Stimulated activated CD4-positive, alpha-beta T cell treated with anti-CD3 and anti-CD28 coated beads, Interleukin-4, amount 100 ng/mL, for 48 hours (primary cell): ENCODE measurements at places on chromosomes 11 and 22.

DNA sequence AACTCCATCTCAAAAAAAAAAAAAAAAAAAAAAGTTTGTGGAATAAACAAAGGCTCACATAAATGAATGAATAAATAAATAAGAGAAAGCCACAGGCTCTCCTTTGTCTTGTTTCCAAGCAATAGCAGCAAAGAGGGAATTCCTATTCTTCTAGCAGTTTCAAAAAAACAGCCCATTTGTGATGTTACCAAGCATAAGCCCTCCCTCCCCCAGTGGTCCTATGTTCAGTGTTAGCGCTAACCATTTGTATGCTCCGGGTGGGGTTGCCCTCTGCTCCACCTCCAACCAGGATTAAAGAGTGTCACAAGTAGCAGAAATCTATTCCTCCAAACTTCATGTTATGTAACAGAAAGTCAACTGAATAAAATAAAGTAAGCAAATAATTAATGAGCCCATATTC, 1215.0 kb upstream of the TENM4 start:
- no peak for DNase-seq

DNA sequence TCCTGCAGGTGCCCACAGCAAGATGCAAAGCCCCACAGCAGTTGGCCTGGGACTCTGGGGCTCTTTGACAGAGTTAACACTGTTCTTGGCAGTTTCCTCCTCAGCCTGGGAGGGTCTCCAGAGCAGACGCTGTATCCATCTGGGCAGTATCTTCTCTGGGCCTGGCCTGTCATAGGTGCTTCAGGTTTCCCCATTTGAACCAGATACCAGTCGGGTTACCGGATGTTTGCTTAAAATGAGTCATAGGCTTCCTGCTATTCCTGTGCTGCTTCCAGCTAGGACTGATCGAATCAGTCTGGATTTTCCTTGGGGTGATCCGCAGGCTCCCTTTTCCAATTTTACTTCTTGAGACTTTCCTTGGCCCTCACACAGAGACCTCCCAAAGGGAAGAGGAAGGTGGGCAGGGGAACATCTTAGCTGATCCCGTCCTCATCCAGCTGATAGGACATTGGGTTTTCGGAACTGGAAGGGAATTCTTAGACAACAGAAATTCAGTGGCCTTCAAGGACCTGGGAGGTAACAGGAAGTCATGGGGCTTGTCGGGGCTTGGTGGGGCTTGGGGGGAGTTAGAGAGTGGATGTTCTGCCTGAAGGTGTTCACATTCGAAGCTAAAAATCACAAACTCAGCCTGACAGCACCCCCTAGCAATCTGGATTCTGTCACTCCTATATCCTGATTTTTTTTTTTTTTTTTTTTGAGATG, 2.4 kb upstream of the RANGAP1 start:
- DNase-seq: no peak

DNA sequence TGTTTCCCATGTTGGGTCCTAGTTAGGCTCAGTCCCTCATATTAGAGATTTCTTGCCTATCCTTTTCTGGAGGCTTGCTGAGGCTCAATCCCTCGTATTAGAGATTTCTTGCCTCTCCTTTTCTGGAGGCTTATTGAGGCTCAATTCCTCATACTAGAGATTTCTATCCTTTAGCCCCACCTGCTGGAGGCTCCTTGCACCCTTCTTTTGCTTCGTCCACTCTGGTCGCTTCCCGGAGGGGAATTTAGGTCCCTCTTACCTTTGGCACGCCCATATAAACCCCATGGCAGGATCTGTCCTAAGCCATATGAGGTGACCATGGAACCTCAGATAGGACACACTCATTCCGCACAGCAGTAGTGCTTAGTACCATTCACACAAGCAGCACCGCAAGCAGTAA, 15.9 kb downstream of the CYP2D6 start:
- no peak for DNase-seq

- DNase-seq: no peak
These were observed 215.4 kb downstream of the METTL15 start for GRCh38 chr11:28323621-28324020.

DNA sequence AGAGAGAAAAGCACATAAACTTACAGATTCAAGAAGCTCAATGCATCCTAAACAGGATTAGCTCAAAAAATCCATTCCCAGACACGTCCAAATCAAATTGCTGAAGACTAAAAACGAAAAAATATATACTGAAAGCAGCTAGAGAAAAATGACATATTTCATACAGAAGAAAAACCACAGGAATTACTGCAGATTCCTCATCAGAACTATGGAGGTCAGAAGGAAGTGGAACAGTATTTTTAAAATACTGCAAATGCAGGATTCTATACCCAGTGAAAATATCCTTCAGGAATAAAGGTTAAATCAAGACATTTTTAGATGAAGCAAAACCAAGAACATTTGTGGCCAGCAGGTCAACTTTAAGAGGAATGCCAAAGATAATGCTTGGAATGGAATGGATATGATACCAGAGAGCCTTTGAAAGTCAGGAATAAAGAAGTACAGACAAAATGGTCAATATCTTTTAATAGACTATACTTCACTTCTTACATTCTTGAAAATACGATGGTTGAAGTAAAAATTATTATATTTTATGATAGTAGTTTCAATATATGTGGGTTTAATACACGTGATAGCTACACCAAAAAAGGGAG, 352.9 kb downstream of the CTTN start:
- no peak for DNase-seq

DNA sequence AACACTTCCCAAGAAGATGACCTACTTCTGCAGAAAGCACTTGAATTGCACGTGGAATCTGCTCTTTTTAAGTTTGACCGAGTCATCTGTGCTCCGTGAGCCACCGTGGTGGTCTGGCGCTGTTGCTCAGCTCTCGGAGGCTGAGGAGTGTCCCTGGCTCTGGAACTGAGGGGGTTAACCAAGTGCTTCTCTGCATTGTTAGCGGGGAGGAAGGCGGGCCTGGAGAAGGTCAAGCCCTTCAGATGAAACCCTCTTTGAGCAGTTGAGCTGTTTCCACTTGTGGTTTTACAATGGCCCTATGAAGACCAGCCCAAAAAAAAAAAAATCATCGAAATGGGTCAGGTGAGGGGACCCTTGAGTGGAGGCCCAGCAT, 286.4 kb downstream of the NTM start:
- DNase-seq: no peak

GRCh38 chr11:33344611-33345010, 87.4 kb downstream of the HIPK3 start:
- no peak for DNase-seq

DNA sequence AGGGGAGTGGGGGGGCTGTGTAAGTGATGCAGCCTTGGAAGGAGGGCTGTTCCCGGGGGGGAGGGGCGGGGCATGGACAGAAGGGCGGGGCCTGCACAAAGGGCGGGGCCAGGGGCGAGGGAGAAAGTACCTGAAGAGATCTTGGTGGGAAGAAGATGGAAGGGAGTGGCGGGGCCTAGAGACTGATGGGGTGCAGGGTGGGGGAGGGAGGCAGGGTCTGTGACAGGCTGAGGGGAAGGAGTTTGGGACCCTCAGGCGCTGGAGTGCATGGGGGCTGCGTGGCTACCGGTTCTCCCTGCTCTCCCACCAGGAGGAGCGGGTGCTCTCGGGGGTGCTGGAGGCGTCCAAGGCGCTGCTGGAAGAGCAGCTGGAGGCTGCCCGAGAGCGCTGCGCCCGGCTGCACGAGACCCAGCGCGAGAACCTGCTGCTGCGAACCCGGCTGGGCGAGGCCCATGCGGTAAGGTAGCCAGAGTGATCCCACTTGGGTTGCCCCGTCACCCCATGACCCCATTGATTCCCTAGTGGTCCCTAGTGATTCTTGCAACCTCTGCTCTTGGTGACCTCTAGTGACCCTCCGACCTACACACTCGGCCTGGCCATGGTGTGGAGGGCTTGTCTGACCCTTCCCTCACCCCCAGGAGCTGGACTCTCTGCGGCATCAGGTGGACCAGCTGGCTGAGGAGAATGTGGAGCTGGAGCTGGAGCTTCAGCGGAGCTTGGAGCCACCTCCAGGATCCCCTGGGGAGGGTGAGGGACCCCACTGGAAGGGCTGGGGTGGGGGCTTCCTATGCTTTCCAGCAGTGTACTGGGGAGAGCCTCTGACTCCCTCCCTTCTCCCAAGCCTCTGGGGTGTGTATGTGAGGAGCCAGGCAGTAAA, 3.1 kb downstream of the CCDC88B start:
- DNase-seq: no peak

DNA sequence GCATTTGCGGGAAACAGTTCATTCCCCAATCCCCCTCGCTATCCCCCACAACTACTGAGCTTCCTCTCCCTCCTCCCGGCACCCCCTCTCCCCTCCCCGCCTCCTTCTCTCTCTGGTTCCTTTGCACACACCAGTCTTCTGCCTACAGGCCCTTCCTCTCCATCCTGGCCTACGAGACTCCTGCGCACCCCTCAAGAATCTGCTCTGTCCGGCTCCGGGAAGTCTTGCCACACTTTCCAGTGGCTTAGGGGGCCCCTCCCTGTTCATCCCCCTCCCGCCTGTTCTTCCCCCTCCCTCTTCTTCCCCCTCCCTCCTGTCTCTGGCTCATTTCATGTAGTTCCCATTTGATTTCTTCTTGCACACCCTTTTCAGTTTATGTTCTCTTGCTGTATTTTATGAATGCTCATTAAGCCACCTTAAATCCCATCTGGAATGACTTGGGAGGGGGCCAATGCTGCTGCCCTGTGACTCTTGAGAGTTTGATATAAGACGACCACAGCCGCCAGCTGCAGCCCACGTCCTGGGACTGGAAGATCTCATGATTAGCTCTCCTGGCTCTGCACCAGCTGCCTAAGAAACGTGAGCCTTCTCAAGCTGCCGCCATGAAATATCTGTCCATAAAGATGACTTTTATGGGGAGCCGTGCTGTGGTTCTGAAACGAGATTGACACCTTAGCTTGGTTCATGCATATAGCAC, 50.9 kb downstream of the RPS6KA4 start:
- DNase-seq: no peak

GRCh38 chr22:49286181-49286760, 541.4 kb downstream of the BRD1 start:
- DNase-seq: no peak

GRCh38 chr11:92638678-92639077, 330.8 kb upstream of the MTNR1B start:
- no peak for DNase-seq

DNA sequence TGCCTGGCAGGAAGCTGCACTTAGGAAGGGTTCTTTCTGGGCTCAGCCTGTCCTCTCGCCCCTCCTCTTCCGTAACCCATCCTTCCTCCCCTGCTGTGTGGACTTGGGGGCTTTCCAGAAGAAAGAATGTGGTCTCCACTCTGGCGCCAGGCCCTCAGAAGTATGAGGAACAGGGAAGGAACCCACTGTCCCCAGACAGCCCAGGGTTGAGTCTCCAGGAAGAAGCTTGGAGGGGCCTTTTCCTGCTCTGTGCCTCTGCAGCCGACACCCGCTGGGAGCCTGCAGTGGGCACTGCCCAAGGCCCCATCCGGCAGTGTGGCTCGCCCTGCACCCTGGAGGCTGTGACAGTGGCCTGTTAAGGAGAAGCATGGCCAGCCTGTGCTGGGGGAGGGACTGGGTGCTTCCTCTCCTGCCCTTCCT, 112.6 kb downstream of the ST3GAL4 start:
- no peak for DNase-seq

GRCh38 chr11:66958956-66959274, 732 bp upstream of the PC start:
- DNase-seq: no peak

DNA sequence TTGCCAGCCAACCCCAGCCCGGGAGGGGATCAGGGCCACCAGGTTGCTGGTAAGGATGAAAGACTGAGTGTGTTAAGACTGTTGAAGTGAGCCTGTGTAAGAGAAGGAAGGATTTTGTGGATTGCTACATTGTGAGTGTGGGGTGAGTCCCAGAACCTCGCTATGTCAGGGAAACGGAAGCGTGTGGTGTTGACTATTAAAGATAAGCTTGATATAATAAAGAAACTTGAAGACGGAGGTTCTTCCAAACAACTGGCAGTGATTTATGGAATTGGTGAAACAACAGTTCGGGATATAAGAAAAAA, 627 bp downstream of the JRKL start:
- no peak for DNase-seq

DNA sequence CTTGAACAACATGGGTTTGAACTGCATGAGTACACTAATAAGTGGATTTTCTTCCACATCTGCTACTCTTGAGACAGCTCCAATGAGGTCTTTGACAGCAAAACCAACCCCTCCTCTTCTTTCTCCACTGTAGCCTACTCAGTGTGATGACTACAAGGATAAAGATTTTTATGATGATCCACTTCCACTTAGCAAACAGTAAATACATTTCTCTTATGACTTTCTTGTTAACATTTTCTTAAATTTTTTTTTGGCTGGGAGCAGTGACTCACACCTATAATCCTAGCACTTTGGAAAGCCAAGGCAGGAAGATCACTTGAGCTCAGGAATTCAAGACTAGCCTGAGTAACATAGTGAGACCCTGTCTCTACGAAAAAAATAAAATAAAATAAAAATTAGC, 9.9 kb upstream of the EIF4G2 start:
- no peak for DNase-seq

- DNase-seq: no peak
These were observed 59.1 kb downstream of the PDHX start for GRCh38 chr11:34975482-34975881.

DNA sequence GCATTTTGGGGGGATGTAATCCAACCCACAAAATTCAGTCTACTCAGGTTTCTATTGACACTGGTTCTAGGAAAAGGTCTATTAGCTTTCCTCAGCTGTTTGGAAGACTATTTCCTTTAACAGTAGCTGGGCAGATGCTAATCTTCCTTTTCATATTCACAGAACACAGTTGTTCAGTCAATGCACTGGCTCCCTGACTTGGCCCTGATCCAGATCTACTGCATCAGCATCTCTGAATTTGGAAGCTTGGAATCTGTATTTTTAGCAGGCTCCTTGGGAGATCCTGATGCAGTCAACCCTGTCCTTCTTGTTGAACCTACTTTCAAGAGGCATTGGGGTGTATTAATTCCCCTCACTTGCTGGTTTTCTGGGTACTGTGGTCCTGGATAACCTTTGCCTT, 6.3 kb downstream of the HTATIP2 start:
- DNase-seq: no peak

GRCh38 chr22:22657712-22658111, 13.3 kb downstream of the GGTLC2 start:
- DNase-seq: no peak

- no peak for DNase-seq
These were observed 178.2 kb upstream of the TMEM45B start for GRCh38 chr11:129637473-129637872.
